ENCODE measurements at places on chromosomes 5 and 9.

- DNase-seq = no peak
These were observed 190.6 kb downstream of the MPDZ start for GRCh38 chr9:13088720-13089427.

- DNase-seq = no peak
These were observed 60.7 kb downstream of the ADAMTSL1 start for GRCh38 chr9:18534611-18535010.

DNA sequence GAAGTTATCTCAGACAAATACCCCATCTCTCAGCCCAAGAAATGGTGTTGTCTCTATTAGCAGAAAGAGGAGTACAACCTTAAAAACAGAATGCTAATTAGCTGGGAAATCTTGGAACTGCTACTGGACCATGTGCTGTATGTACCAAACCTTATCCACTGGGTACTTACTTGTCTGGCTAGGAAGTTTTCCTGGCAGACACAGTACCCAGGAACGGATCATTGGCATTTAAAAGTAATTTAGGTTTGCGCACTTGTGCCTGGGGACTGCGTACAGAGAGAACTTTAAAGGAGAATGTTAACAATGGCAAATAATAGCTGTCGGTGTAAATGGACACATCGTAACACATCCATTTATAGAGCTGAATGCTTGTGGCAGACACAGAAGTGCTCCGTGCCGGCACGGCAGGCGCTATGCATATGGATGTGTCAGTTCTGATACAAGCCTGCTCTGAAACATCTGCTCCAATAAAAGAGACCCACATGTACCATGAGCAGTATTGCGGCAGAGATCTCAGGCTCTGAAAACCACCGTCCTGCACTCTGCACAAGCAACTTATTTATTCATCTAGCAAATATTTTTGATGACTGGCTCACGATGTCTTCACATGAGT is 290.6 kb upstream of the PANK3 start:
- no peak for DNase-seq

GRCh38 chr5:107265193-107265592 is 405.5 kb downstream of the EFNA5 start:
- DNase-seq = no peak

- no peak for DNase-seq
These were observed 83.0 kb downstream of the OXCT1 start for GRCh38 chr5:41787265-41787664.

- DNase-seq = no peak
These were observed 28.7 kb upstream of the SNX24 start for GRCh38 chr5:122816756-122817155.

DNA sequence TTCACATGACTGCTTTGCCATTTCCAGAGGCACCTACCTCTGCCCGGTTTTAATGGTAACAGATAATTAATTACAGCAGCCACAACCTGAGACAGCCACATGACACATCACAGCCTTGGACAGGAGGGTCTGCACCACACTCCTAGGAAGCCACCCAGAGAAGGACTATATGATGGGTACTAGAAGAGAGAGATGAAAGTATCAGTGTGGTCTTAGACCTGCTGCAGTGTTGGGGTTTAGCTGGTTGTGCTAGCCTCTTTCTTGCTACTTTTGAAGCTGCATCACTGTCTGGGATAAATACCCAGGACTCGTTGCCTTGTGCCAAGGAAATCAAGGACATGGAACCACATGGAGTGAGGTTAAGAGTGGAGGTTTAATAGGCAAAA is 266.4 kb downstream of the ICE1 start:
- no peak for DNase-seq

GRCh38 chr5:67291671-67292070 is 95.1 kb upstream of the CD180 start:
- DNase-seq = no peak

DNA sequence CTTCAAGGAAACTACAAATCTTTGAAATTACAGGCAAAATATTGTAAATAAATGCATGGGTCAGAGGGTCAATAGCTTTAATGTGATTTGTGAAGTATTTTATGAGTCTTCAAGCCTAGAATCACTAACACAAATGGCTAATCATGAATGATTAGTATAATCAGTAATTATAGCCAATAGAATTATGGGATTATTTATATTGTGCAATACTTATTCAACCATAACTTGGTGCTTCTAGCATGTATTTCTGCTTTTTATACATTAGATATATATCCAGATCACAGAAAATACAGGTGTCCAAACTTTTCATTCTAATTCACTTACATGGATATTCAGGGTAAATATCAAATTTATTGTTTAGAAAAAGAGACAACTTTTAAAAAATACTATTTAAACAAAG is 12.1 kb downstream of the HCN1 start:
- DNase-seq = no peak

DNA sequence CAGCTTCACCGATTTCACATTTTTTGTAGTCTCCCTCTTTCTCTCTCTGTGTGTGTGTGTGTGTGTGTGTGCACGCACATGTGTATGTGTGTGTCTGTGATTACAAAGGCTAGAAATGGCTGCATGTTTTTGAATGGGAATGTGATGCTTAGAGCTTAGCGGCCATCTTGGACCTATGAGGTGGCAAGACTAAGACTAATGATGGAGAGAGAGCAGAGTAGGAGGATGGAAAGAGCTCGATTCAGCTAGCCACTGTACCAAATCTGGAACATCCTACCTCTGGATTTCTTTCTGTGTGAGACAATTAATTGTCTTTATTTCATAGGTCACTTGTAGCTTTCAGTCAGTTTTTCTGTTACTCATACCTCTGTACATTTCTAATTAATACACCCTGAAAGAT is 205.1 kb downstream of the PCSK1 start:
- no peak for DNase-seq

GRCh38 chr9:12812710-12813109 is 37.9 kb downstream of the LURAP1L start:
- no peak for DNase-seq

GRCh38 chr5:93099902-93100347 is 481.1 kb downstream of the NR2F1-AS1 start:
- DNase-seq = no peak

- no peak for DNase-seq
These were observed 45.9 kb upstream of the PHYKPL start for GRCh38 chr5:178278358-178279023.
